Activated CD4-positive, alpha-beta T cell treated with anti-CD3 and anti-CD28 coated beads for 24 hours (primary cell): ENCODE measurements at places on chromosomes 7 and 10.
A peak's percentile ranks its signal among the peaks of the same experiment; 100 is the strongest.

GRCh38 chr7:46776790-46777189 is 805.1 kb downstream of the TNS3 start:
- DNase-seq: no peak

- DNase-seq: no peak
Observed at GRCh38 chr10:131946321-131946751, 35.4 kb downstream of the BNIP3 start.

DNA sequence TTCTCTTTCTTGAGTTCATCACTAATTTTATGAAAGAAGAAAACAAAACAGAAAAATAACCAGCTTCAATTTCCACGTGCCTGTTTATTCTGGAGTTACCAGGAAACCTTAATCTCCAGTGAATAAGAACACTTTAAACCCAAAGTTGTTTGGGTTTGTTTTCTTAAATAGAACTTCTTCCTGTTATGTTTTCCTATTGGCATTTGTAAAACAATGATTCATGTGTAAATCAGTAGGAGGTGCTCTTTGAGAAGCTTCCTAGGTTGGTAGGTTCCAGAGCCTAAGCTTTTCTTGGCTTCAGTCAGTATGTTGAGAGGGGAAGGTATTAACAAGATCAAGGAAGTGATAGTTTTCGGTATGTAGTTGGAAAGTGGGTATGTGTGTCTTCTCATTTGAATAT is 119.0 kb downstream of the BICC1 start:
- DNase-seq: no peak

- DNase-seq: no peak
Observed at GRCh38 chr7:102192790-102193189, 93.9 kb upstream of the SH2B2 start.

GRCh38 chr10:131872011-131872826 is 28.6 kb upstream of the PPP2R2D start:
- no peak for DNase-seq

GRCh38 chr7:38229386-38229785 is 44.0 kb downstream of the TARP start:
- no peak for DNase-seq

DNA sequence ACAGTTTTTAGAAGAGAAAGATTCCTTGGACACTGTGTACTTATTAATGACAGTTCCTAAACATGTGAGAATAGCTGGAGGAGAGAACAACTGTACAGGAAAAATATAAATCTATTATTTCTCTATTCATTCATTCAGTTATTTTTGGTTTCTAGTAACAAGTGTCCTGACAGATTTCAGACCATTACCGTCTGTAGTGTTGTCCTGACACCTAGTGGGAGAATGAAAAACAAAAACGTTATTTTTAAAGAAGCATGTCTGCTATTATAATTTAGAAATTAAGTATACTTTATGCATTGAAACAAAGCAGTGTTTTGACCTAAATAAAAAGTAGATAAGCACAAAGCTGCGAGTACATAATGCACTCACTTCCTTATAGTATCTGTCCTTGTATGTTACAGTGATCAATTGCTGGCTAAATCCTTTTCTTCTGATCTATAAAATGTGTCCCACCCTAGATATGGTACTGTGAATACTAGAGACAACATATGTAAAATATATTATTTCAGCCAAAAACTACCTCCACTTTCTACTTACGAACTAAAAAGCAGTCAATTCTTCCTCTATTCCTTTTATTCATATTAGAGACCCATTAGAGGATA is 575.6 kb downstream of the ARL4A start:
- no peak for DNase-seq

DNA sequence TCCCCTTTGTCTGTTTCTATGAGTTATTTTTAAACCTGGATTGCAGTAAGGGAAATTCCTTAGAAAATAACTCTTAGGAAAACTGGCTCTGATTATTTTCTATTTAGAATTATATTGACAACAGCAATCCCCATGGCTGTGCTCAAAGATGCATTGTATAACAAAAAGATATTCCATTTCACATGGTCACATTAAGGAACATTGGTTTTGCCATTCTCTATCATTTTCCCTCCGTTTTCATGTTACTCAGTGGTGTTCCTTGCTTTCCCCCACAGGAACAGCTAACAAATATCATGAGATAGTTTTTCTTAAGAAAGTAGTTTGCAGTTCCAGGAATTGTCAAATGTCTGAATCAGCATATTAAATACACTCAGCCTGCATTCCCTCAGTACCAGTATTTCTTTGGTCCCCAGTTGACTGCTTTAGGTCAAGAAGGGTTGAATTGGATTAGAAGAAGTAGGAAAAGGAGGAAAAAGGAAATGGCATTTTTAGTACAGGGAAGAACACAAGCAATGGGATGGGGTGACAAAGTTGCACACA is 436.7 kb downstream of the TNS3 start:
- DNase-seq: no peak

GRCh38 chr7:8190119-8190895 is 71.7 kb downstream of the ICA1 start:
- peak; percentile 63 for DNase-seq

GRCh38 chr7:69681181-69681580 is 82.9 kb downstream of the AUTS2 start:
- DNase-seq: no peak

DNA sequence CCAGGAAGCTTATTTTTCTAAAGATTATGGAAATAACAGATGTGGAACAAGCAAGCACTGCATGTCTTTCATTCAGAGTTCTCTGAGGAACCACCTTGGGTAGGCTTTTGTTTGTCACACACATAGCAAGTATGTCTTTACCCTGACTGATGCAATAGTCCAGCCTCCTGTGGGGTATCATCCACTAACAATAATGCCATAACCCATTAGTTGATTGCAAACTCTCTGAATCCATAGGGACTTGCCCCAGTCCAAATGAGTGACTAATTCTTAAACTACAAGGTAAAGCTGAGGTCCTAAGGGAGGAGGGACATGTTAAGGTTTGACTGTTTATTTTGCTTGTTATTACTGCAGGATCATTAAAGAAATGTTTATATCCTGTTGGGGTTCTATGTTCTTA is 151.4 kb upstream of the PRPS1L1 start:
- DNase-seq: no peak

- DNase-seq: no peak
Observed at GRCh38 chr10:101151395-101151794, 20.3 kb downstream of the TLX1 start.

- DNase-seq: no peak
Observed at GRCh38 chr10:52106899-52107298, 207.2 kb upstream of the DKK1 start.

- DNase-seq: no peak
Observed at GRCh38 chr10:45160271-45160670, 155.1 kb downstream of the OR13A1 start.

GRCh38 chr7:92813390-92814024 is 22.9 kb downstream of the CDK6 start:
- DNase-seq: no peak

DNA sequence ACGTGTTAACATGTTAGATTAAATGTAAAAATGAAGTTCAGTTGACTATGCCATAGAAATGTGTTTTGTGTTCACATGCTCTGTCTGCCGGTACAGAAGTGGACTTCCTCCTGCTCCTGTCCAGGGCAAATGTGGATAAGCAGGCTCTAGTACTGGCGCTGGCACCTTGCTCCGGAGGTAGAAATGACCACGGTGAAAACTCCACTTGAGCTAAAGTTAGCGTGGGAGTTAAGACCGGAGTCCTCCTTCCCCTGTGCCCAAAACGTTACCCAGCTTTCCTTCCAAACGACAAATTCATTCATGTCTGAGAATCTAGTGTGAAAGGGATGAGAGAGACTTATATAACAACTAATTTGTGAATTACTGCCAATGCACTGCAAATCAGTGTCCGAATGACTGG is 35.0 kb upstream of the ATP6V0A4 start:
- no peak for DNase-seq

DNA sequence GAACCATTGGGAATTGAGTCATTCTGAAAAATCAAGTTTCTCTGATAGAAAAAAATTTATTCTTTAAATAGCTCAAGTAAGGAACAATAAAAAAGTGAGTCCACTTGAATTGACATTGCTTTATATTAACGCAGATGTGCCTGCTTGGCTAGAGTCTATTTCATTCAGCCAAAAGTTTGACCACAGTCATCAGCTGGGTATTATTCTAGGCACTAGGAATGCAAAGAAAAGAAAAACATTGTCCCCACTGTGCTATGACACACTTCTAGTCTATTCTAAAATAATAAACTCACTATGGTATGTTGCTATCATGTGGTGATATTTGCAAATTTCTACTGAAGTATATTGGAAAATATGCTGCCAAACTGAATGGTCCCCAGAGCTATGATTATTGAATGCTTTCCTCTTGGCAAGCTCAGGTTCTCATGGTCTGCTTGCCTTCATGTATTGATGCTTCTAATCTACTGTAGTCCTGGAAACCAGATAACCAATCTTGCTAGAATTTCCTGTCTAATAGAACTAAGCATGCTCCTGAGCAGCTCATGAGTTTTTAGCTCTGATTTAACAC is 8.3 kb downstream of the SFRP4 start:
- DNase-seq: no peak

GRCh38 chr7:92808635-92809034 is 27.7 kb downstream of the CDK6 start:
- DNase-seq: no peak

GRCh38 chr10:103617602-103618385 is 124.3 kb downstream of the NEURL1 start:
- DNase-seq: no peak

- no peak for DNase-seq
Observed at GRCh38 chr10:132254841-132255240, 52.9 kb downstream of the STK32C start.

DNA sequence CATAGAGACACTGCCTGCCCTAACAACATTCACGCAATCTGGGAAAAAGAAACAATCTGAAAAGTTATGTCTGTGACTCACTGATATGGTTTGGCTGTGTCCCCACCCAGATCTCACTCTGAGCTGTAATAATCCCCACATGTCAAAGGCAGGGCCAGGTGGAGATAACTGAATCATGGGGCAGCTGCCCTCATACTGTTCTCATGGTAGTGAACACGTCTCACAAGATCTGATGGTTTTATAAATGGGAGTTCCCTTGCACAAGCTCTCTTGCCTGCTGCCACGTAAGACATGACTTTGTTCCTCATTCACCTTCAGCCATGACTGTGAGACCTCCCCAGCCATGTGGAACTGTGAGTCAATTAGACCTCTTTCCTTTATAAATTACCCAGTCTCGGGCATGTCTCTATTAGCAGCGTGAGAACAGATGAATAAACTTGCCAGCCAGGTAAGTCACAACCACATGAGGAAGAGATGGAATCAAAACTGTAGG is 341.5 kb upstream of the AOAH start:
- DNase-seq: peak; percentile 23

DNA sequence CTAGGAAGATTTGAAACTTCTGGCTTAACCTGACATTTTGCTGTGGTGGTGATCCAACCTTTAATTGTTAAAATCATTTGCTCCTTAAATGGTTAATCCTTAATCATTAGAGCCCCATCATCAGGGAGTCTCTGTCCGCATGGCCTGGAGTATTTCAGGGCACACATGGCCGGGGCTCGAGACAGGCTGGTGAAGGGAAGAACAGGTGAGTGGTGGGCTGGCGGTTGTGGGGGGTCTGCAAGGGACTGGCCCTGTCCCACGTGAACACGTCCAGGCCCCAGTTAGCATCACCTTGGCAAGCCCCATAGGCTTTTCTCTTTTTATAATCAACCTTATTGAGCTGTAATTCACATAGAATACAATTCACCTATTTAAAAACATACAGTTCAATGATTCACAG is 109.5 kb downstream of the DNAJB6 start:
- DNase-seq: no peak

GRCh38 chr10:13708256-13708990 is 121.7 kb downstream of the PRPF18 start:
- no peak for DNase-seq
